ENCODE measurements at places on chromosomes 7 and 10.

- DNase-seq = no peak
Measured at GRCh38 chr10:34078017-34078744, 736.9 kb downstream of the PARD3 start.

GRCh38 chr10:98331885-98332284, 63.9 kb upstream of the LOXL4 start:
- DNase-seq = no peak

GRCh38 chr10:66176772-66177171, 749.1 kb upstream of the LRRTM3 start:
- DNase-seq = no peak

GRCh38 chr7:47198159-47198558, 383.8 kb downstream of the TNS3 start:
- no peak for DNase-seq

DNA sequence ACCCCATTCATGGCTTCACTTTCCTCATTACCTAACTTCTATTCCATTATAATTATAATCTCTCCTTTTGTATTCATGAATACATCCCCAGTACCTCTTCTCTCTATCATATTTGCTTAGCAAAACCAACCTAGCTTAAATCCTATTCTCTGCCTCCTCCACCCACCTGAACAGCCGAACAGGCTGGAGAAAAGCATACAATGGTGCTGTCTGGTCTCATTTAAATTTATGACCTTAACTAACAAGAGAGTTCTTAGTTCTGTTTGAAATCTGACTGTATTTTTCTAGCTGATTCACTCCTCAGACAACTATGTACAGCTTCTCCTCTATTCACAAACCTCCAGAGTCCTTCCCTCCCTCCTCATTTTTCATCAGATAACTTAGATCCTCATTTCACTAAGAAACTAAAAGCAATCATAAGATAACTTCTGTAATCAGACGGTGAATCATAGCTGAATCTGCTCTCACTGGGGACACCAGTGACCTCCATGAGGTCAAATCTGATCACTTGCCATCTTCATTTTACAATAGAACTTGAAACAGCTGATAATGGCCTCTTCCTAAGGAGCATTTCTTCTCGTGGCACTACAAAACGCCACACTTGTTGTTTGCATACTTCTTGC, 233.9 kb upstream of the AOAH start:
- DNase-seq = no peak

Data from left renal cortex interstitium (tissue), 4 donors.